Fibroblast of gingiva (primary cell): ENCODE measurements at places on chromosomes 16 and 17.

GRCh38 chr17:68511671-68512246 is 471 bp upstream of the PRKAR1A start:
- peak; percentile 76 for DNase-seq

GRCh38 chr16:49890876-49891275 is 35.0 kb upstream of the ZNF423 start:
- DNase-seq: no peak

- no peak for DNase-seq
Observed at GRCh38 chr17:30323262-30323894, 10.5 kb downstream of the TMIGD1 start.

- peak; percentile 87 for DNase-seq
Observed at GRCh38 chr17:17476865-17477467, at the start of gene MED9. TSS of gene MED9 (plus strand) at chr17:17477000. CDS start at chr17:17477042, 42 bp downstream.

DNA sequence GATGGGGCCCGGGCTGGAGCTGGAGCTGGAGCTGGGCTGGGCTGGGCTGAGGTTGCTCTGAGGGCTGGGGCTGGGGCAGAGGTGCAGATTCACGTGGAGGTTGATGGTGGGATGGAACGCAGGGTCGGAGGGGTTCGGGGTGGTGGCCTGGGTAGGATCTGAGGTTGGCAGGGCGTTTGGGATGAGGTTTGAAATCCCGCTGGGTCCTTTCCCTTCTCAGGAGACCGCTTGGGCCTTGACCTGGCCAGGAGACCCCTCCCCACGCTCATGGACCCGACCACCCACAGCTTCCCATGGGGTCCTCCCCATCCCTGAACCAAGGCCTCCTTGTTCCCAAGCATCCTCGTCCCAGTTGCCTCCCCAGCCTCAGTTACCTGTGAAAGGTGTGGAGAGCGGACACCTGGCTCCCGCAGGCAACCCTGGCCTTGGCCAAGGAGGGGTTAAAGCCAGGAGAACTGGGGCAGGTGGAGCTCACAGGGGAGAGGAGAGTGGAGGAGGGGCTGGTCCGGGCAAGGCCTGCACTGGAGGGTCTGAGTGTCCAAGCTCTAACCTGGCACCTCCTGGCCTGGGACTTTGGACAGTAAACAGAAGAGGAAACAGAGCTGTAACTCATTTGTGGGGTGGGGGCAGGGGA is at the start of gene ASGR2:
TSS of gene ASGR2 (minus strand) at position 582 of the 634 bp plus-strand sequence. CDS start 582 bp downstream, outside the sequence.
- DNase-seq: no peak

DNA sequence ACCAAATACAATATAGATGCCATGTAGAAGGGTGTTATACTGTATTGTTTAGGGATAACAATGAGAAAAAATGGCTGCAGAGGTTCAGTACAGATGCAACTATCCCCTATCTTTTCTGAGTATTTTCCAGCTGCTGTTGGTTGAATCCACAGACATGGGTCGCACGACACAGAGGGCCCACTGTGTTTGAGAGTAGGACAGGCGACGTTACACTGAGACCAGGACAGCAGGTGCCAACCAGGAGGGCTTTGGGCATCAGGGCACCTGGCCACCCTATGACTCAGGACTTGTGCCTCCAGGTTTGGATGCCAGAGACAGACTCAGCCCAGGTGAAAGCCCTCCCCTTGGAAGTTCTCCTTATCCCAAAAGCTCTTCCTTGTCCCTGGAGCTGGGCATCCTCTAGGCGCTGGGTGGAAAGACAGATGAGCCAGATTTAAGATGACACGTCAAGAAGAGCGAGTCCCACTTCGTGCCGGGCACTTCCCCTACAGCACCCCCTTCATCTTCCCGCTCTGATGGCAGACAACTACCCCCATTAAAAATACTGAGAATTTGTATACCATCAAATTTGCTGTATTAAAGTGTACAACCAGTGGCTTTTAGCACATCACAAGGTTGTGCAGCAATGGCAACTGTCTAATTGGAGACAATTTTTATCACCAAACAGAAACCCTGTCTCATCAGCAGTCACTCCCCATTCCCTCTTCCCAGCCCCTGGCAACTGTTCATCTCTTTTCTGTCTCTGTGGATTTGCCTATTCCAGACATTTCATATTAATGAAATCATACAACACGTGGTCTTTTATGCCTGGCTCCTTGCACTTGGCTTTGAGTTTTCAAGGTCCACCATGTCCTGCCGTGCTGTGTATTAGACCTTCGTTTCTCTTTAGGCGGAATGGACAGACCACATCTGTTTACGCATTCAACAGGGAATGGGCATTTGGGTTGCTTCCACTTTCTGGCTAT is 30.6 kb downstream of the TNFRSF13B start:
- no peak for DNase-seq
